Activated effector memory CD4-positive, alpha-beta T cell treated with anti-CD3 and anti-CD28 coated beads, Interleukin-2, amount 50 U/mL, for 16 hours (primary cell): ENCODE measurements at places on chromosomes 5 and 9.

- DNase-seq = no peak
These were observed 243.6 kb downstream of the AUH start for GRCh38 chr9:91117959-91118703.

- no peak for DNase-seq
These were observed 212.6 kb upstream of the ACTBL2 start for GRCh38 chr5:57695179-57695578.

DNA sequence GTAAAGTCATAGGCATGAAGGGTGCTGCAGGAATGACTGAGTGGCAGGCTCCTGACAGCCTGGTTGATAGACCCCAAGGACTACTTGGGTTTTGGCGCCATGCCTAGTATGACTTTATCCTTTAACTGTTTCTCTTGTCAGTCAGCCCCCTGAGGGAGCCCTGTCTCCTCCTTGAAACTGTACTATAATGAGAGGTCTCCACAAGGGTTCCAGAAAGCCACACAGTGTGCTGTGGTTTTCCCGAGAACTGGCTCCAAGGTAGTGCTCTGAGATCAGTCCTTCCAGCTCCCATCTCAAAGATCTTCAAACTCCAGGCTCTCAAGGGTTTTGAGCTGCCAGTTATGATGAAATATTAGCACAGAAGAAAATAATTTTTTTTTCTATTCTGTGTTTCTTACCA lies 26.7 kb upstream of the TNC start:
- no peak for DNase-seq

- DNase-seq = peak; percentile 87
These were observed at the start of gene TRIM14 for GRCh38 chr9:98118640-98119601. Gene TRIM14, minus strand, starts transcription at chr9:98119222. Its CDS starts 34 bp downstream, at chr9:98119188.

GRCh38 chr9:99078717-99079116 lies 26.2 kb upstream of the TGFBR1 start:
- no peak for DNase-seq

GRCh38 chr5:135382106-135382790 lies 16.8 kb downstream of the MACROH2A1 start:
- no peak for DNase-seq

DNA sequence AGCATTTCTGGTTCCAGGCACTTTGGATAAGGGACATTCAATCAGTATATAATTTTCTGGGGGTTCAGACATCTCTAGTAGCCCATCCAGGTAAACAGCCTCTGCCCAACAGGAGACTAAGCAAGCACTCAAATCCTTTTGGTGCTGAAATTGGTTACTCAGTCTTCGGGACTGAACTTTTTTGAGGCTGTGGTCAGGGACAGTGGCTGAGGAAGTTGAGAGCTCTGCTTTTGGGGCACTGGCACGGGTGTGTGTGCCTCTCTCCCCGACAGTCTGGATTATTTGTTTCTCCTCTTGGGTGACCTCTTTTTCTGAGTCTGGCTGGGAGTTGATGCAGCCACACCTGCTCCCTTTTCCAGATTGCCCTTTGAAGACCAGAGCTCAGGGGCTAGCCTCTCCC lies 47.6 kb downstream of the ACER2 start:
- DNase-seq = no peak

- no peak for DNase-seq
These were observed 183.8 kb upstream of the S1PR3 start for GRCh38 chr9:88807426-88807825.

DNA sequence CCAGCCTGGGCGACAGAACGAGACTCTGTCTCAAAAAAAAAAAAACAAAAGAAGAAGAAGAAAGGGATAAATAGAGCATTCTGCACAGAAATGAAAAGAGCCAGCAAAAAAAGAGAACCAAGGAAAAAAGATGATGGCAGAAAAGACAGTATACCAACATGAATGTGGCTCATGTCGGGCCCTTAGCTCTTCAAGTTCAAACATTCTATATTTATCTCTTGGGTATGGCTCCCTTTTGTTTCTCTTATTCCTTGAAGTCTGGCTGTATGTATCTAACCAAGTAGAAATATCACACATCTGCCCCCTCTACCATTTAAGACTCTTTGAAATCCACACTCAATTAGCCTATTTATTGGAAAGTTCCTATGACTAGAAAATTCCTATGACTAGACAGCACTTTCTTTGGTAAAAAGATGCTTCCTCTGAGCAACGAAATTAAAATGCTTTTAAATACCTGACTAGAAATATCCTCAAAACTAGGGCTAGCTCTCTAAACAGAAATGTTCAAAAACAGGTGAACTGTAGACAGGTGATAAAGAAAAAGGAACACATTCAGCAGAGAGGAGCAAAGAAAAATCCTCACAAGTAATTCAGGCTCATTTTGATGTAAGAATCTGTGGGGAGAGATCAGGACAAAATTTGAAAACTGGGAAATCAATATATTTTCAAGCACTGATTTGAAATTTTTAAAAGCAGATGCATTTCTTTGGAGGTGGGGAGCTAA lies 2.6 kb downstream of the SELENOP start:
- no peak for DNase-seq

DNA sequence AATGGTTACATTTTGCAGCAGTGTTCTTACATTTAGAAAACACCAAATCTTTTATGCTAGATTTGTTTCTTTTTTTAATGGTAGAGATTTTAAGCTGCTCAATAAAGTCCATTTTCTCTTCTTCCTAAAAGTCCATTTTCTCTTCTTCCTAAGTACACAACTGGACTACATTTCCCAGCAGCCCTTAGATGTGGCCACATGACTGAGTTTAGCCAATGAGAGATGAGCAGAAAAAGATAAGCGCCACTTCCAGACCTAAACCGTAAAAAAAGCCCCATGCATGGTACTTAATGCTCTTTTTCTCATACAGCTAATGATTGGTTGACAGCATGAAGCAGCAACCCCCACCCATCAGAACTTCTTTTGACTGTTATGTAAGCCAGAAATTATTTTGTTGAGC lies 206.7 kb downstream of the FAM114A2 start:
- no peak for DNase-seq

DNA sequence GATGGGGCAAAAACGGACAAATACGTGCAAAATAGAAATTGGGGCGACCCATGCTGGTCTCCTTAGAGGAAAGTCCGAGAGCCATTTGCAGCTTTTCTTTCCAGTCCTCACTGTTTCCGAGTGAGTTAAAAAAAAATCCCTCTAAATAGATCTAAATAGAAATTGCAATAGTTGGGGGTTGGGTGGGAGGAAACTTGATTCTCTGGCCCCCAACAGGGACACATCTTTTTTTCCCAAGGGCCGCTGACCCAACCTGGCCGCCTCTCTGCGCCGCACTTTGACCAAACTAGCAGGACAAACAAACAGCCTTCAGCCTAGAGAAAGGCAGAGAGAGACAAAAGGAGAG lies 2.8 kb upstream of the NKX2-5 start:
- no peak for DNase-seq

DNA sequence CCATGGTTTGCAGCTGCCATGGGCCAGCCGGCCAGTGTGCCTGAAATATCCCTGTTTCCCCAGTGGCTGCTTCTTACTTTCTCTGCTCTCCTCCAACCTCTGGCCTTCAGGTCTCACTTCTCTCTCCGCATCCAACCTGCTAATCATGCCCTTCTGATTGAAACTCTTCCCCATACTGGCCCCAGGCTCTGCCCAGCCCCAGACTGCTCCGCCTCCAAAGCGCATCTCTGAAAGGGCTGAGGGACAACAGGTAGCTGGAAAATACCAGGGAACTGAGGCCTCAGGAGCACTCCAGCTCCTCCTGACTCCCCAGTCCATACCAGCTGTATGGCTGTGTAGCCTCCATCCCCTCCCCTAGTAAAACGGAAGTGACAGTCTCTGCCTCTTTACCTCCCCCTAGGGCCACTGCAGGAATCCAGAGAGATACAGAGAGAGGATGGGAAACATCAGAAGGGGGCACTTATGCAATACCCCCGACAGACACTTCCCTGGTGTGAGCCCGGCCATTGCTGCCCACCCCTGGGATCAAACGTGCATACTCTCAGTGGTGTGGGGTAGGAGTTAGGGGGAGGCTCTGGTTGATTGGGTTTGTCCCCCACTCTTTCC lies 34.2 kb downstream of the PAX5 start:
- no peak for DNase-seq

- no peak for DNase-seq
These were observed 193.3 kb downstream of the LURAP1L start for GRCh38 chr9:12968093-12968492.

GRCh38 chr5:141841378-141842180 lies 36.6 kb downstream of the PCDH1 start:
- no peak for DNase-seq

DNA sequence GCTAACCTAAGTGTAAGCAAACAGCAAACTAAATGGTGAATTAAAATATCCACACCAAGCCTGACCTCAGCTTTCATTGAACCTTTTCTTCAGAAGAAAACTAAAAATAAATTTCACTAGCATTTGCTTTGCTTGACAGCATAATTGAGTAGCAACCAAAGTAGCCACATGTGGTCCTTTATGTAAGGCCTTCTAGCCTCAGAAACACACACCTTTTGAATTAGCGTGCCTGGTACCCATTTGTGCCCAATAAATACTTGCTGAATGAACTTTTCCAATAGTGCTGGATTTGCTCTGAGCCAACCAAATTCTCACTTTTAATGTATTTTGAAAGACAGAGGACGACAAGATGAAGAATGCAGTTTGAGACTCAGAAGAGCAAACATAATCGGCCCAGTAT lies 2.1 kb upstream of the NIPBL start:
- no peak for DNase-seq

GRCh38 chr5:4514067-4514648 lies 626.0 kb upstream of the ADAMTS16 start:
- no peak for DNase-seq

- no peak for DNase-seq
These were observed 96.4 kb upstream of the NTRK2 start for GRCh38 chr9:84573083-84573482.

- no peak for DNase-seq
These were observed 8.4 kb upstream of the SETD9 start for GRCh38 chr5:56900858-56901578.

DNA sequence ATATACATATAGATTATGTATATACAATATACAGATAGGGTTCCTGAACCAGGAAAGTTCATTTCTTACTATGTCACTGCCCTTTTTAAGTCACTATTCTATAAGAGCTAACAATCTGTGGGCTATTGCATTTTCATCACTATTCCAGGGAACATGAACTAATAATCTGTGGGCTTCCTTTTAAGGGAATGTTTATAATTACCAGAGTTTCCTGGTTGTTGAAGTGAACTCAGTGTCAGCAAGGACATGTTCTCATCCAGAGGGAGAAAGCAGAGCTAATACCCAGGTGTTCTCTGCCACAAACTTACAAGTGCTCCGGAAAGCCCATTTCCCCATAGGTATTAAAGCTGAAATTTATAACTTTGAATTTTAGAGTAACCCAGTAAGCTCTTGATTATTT lies 69.6 kb downstream of the CWC27 start:
- no peak for DNase-seq

DNA sequence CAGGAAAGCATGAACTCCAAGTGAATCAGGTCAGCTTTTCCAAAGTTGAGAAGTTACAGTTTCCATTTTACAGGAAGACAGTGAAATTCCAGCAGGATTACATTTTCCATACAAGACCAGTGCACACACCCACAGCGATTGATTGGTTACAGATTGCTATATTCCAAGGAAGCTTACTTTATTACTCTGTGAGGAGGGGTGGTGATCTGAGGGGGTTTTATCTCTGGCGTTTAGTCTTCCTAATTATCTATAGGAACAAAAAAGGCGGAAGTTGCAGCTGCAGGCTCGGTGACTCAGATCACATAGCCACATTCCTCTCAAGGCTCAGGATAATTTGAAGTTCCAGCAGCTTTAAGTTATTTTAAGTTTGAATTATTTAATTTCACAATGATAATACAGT lies 450.4 kb upstream of the NMUR2 start:
- no peak for DNase-seq

DNA sequence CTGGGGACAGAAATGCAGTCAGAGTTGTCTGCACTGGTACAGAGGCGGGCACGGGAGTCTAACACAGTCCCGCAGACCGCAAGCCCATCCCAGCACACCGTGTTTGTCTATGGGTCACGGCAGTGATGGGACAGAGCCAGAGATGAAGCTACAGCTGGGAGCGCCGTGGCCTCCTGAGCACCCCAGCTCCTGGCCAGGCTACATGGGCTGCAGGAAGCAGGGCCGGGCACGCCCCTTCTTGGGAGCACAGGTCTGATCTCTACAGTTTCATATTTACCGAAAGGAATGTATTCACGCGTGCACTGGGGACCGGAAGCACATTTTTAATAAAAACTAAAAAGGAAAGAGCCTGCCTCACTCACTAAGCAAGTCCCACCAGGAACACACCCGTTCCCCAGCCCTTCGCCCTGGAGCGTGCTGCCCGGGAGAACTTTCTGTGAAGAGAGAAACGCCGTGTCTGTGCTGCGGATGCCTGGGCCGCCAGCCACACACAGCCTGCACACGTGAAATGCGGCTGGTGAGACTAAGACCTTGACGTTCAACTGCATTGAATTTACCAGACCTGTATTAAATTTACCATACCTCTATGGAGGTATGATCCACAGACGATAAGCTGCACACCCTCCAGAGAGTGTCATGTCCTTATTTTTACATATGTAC lies 81.1 kb downstream of the VAV2 start:
- no peak for DNase-seq

- DNase-seq = no peak
These were observed 10.1 kb downstream of the TMEM252 start for GRCh38 chr9:68530618-68531017.

GRCh38 chr9:126162611-126163381 lies 163.8 kb upstream of the MVB12B start:
- peak; percentile 51 for DNase-seq

DNA sequence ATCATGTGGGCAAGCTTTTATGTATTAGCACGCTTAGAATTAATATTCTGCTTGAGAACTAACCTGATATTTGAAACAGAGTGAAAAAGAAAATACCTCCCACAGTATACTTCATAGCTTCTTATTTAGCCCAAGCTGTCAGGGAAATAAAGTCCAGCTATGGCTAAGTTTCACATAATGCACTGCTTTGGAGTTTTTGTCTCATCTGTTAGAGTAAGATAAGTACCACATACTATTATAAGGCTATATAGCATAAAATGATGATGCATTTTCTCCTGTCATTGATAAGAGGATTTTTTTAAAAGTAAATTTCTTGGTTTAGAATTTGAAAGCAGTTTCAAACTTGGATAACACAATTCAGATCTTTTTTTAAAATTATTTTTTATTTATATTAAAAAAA lies 2.4 kb upstream of the ANKDD1B start:
- DNase-seq = no peak

- no peak for DNase-seq
These were observed 87.5 kb downstream of the TRIM32 start for GRCh38 chr9:116774421-116775180.

- no peak for DNase-seq
These were observed 60.4 kb downstream of the FBXL7 start for GRCh38 chr5:15560421-15560820.

- DNase-seq = no peak
These were observed 44.0 kb upstream of the IRX4 start for GRCh38 chr5:1926471-1927341.

DNA sequence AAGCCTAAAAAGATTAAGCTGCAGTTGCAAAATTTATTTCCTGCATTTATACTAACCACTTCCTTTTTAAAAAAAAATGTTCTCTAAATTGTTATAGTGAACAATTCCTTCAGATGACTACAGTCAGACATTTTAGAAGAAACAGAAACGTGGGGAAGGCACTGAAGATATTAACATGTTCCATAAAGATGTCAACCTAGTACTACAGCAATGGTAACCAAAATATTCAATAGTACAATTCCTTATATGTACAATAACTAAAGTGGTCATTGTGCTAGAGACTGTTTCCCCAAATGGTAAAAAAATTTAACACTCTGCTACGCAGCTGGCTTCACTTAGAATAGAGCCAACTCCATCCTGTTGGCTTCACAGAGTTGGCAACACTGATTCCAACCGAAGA lies 97.7 kb downstream of the FNBP1 start:
- no peak for DNase-seq
